ENCODE measurements at places on chromosomes 6 and 20.

GRCh38 chr6:71533939-71534379, 245.3 kb downstream of the OGFRL1 start:
- no peak for DNase-seq

DNA sequence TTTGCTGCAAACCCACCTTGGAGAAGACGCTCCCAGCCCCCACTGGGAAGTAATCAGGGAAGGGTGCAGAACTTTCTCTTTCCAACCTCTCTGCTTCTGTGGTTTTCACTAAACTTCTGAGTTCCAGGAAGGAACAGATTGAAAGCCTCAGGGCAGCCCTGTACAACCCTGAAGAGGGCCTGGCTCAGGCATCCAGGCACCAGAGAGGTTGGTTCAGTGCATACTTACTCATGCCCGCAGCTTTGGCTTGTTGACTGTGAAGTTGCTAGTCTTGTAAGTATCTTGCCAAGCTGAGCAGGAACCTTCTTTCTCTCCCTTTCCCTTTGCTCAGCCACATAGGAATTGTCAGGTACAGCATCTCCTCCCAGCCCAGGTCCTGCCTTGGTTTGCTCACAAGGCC, 272.2 kb upstream of the FOXQ1 start:
- DNase-seq, result no peak

DNA sequence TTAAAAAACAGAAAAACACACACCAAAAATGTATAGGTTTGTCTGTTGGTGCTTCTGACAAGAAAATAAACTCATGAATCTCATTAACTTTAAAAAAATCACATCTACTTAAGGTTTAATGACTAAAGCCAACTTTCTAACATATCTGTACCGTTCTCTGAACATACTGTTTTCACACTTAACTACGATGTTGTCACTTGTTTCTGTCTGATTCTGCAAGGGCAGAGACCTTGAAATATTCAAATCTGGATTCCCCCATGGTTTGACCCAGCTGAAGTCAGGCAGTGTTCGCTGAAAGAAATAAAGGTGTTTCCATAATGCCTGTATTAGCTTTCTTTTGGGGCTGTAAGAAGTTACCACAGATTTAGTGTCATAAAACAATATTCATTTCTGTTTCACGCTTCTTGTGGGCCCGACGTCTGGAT, 2.7 kb upstream of the ASXL1 start:
- DNase-seq, result no peak

GRCh38 chr6:13831615-13832014, 17.3 kb upstream of the MCUR1 start:
- no peak for DNase-seq

GRCh38 chr6:259901-260508, 32.3 kb upstream of the DUSP22 start:
- no peak for DNase-seq

GRCh38 chr20:63828951-63829350, 2.1 kb downstream of the ZBTB46 start:
- DNase-seq, result no peak

GRCh38 chr6:31402324-31403282, 792 bp upstream of the MICA start:
- DNase-seq, result peak; percentile 65

GRCh38 chr20:32036716-32037485, 15.1 kb upstream of the HCK start:
- DNase-seq, result no peak

- DNase-seq, result no peak
These were observed 17.9 kb upstream of the MICB start for GRCh38 chr6:31479933-31480535.

DNA sequence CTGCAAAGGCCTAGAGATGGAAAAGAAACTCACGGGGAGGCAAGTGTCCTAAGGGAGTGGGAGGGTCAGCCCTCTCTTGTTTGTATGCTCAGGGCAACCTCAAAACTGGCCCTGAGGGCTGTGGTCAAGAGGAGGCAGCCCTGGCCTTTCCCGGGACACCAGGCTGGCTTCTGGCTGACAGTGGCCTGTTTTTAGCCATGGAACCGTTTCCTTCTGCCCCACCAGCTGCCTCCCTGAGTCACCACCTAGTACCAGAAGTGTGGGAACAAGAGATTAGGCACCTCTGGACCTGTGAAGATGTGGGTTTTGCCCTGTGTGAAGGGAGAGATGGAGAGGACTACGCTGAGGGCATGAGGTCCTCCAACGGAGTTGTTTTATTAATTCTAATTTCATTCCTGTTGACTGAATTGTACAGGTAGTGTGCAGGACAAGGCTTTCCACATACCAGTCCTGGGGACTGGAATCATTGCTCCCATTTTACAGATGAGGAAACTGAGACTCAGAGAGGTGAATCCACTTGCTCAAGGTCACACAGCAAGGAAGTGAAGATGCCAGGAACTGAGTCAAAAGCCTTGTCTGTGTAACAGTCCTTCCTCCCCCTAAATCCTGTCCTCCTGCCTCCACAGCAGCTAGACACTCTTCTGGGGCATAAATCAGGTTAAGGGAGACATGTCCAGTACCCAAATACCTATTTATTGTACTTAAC, 5.5 kb downstream of the FOXS1 start:
- no peak for DNase-seq

DNA sequence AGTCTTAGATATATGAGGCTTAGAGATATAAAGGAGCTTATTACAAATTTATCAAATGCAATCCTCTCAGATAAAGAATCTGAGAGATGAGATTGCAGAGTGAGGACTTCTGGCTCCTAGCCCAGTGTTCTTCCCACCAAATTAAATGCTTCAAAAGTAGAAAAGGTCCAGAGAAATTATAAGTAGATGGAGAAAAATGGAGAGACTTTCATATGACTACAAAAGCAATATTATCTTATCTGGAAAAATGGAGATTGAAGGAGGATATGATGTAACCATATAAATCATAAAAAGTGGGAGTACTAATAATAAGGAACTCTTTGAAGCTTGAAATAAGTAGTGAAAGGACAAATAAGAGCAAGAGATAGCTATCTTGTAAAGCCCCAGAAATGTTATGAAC, 2.8 kb downstream of the KCTD20 start:
- DNase-seq, result no peak

DNA sequence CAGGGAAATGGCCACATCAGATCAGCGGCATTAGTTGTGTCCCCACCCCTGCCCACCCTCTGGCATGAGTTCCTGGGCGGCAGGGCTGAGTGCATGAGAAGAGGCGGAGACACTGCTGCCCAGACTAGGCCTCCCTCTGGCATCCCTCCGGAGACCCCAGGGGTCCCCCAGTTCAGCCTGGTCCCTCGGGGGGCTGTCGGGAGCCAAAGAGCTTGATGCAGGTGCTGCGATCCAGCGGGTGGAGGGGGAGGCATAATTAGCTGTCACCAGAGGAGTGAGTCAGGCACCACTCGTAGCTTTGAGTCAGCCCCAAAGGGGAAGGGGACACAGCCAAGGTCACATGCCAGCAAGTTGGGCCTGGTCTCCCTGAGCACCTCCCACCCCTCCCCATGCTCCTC, 34.5 kb downstream of the DLGAP4 start:
- no peak for DNase-seq

DNA sequence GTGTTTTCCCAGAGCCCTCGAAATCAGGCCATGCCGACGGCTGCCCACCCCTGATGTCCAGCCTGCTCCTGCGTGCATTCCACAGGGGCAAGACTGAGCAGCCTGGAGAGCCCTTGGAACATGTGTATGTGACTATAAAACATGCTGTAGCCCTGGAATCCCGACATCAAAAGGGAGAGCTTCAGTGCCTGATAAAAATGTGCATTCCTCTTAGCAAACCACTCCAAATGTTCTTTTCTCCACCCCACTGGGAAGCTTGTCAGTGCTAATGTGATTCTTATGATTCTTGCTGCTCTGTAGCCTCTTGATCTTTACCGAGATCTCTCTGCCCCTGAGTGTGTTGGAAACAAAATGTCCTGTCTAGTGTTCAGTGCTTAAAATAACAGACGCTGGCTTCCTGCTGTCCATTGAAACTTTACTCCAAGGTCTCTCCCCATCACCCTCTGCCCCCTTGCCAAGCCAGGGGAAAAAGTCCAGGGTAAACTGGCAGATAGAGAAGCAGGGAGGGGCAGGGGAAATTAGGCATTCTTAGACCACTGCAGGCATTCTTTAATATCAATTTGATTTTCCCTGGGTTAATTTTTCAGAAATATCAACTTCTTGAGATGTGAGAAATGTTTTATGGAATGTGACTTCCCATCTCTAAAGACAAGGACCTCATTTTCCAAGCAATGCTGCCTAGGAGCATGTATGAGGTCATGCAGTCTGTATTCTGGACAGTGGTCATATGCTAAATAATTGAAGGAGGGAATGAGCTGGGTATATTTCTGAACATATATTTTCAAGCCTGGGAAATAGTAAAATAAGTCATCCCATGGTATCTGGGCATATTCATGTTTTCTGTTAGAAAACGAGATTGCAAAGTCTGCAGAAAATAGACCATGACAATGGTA, 73.8 kb upstream of the ISM1 start:
- DNase-seq, result no peak

GRCh38 chr20:32896521-32897280, 38.0 kb downstream of the EFCAB8 start:
- DNase-seq, result no peak

- DNase-seq, result no peak
These were observed 97.1 kb upstream of the IYD start for GRCh38 chr6:150271501-150272263.

GRCh38 chr6:165760803-165761185, 97.8 kb upstream of the PDE10A start:
- DNase-seq, result no peak

DNA sequence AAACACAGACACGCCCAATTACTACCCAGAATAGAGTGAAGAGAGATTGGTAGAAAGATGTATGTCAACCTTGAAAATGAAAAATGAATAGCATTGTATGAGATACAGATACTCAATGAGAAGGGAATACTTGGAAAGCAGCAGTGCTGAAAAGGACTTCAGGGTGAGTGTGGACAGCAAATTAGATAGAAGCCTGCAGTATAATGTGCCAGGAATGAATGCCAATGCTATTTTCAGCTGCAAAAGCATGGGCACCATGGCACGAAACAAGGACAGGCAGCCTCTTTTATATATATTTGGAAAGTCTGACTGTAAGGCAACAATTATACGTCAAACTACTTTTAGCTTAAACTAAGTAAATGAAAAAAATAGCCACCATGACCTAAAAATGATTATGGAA, 118.2 kb downstream of the PTCHD4 start:
- no peak for DNase-seq

GRCh38 chr20:50412069-50412468, 98.1 kb upstream of the PTPN1 start:
- DNase-seq, result no peak

GRCh38 chr6:5762561-5762968, 244.2 kb downstream of the NRN1 start:
- no peak for DNase-seq

DNA sequence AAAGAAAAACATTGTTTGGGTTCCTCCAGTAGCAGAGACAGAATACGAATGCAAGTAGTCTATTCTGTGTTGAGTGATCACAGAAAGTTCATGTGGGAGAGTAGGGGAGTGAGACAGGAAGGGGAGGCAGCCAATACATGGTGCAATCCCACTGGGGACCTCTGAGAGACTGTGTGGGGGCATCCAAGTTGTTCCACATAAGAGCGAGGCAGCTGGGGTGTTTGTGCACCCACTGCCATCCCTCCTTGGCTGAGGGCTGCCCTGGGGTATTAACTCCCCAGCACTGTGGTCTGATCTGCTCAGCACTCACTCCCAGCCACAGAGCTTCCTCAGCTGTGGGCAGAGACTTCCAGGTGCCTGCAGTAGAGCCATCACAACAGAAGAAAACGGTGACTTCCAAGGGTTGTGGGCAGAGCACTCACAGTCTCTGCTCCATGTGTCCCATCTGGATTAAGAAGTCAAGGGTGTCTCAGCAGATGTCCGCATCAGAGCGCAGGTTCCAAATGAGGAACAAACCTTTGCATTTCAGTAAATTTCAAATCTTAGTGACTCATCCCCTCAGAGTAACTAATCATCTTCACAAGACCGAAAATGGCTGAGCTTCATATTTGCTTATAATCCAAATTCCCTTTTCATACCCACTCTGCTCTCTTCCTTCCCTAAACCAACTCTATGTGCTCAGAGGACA, 101.9 kb upstream of the NAA20 start:
- no peak for DNase-seq

- no peak for DNase-seq
These were observed 24.1 kb downstream of the BPIFB4 start for GRCh38 chr20:33103556-33103955.

GRCh38 chr6:165662749-165663376, at the start of gene PDE10A:
Gene PDE10A (minus strand): TSS chr6:165663241. CDS start chr6:165662811, 430 bp downstream.
- DNase-seq, result peak; percentile 87

- no peak for DNase-seq
These were observed 80.5 kb downstream of the FARS2 start for GRCh38 chr6:5341845-5342244.

DNA sequence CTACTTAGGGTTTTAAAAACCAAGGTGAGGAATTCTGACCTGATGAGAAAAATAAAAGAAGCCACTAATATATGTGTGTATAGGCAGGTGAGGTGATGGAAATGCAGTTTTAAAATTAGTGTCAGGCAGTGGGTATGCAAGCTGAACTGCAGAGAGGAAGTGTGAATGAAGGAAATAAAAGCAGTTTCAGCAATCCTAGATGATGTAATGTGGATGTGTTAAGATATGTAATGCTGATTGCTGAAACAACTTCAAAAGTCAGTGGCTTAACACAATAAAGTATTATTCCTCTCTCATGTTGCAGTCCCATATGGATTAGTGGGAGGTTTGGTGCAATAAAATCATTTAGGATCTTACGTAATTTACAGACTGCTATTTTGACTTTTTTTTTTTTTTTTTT, 119.9 kb upstream of the ASCC3 start:
- DNase-seq, result no peak

GRCh38 chr20:32941155-32941885, 62.9 kb downstream of the SUN5 start:
- no peak for DNase-seq

DNA sequence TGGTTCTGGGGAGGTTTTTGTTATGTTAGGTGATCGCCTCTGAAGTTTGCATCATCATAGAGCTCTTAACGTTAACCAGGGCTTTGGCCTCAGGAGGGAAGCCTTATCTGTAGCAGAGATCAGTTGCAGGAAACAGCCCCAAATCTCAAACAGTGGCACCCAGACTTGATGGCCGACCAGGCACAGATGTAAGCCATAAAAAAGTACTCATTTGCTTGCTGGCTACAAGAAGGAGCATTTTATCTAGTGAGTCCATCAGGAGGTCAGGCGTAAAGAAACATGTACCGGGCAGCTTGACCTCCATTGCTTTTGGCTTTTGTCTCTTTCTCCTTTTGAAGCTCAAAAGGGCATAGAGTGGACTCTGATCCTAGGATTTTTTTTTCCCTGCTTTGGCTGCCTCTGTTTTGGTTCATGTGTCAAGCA, 122.3 kb downstream of the CCDC170 start:
- no peak for DNase-seq

DNA sequence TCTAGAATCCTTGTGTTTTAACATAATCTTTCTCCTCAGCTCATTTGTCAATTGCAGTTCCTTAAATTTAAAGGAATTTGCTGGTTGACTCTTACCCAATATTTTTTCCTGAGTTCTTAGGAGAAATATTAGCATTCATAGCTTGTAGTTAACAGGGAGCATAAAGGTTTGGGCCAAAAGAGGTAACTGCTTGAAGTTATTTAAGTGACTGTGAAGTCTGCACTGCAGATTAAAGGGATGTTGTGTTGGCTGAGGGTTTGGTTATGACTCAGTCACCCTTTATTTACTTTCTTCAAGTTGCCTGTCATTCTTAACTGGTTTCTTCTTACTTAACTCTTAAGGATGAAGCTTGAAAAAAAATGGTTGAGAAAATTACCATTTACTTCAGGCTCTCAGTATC, 220.3 kb upstream of the LAMP5 start:
- DNase-seq, result no peak

- DNase-seq, result no peak
These were observed 6.6 kb upstream of the BTBD9 start for GRCh38 chr6:38646166-38646878.

- no peak for DNase-seq
These were observed 2.4 kb upstream of the HLA-F start for GRCh38 chr6:29720863-29721262.
